ENCODE measurements at places on chromosomes 16 and 17. TPM values are rescaled to one million over a fixed set of nuclear protein-coding genes. Genes with fewer than 3 reads are reported as not detected.

- no peak for DNase-seq
Measured at GRCh38 chr16:87538594-87538993, 45.8 kb upstream of the ZCCHC14 start.

DNA sequence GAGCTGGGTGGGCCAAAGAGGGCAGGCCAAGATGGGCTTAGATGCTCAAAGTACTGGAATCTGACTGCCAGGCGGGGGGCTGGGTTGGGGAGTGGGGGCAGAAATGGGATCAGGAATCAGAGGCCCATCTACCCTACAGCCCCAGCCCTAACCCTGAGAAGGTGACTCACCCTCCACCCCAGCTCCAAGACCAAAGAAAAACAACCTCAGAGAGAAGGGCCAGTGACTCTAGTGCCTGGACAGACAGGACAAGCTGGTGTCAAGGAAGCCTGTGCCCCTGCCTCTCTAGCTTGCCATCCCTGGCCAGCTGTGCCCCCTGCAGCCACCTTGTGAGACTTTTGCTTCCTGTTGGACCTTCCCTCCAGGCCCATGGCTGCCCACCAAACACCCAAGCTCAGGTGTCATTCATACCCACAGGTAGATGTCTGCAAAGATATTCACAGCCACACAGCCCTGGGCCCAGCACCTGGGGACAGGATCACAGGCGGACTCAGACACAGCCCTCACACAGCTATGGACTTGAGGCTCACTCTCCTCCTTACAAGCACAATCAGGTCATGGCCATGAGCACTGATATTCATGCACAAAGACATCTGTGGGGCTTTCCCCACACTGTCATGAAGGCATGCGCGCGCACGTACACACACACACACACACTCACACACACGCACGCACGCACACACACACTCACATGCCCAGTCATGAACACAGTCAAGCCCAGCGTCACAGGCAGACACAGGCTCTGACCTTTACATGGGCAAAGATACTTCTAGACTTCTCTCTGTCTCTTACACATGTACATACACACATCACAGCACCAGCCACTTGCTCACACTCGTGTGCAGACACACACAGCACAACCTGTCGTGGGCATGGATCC is 2.8 kb downstream of the WNT3 start:
- no peak for DNase-seq

DNA sequence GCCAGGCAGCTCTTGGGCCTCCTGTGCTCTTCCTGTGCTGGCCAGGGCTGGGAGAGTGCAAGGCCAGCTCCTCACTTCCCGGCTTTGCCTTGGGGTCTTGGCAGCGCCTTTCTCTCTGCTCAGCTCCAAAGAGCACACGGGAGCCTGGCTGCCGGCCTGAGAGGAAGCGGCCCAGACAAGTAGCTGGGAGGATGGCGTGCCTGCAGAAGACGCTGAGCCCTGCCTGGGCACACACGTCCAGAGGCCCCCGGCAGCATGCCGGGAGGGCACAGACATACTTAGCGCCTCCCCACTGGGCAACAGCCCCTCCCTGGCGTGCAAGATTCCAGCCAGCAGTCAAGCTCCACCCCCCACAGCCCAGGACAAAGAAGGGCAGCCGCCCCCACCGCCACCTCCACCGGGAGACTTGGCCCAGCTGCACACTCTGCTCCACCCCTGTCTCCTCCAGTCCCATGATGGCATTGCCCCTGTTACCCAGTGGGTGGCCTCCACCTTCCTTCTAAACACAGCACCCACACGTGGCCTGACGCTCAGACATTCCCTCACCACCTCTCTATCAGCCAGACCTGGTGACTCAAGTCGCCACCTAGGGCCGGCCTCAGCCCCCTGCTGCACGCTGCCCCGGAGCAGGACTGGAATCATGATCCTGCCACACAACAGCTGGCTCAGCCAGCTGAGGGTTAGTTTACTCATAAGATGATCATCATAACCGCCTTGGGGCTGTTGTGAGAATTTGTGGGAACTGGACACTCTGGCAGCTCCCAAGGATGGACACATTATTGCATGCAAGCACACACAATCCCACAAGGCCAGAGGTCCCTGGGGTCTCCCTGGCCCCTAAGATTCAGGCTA is 12.4 kb downstream of the SGCA start:
- DNase-seq: peak; percentile 45

- DNase-seq: no peak
Measured at GRCh38 chr16:67017421-67017750, 11.6 kb upstream of the CBFB start.

Gene RCVRN
- 0.38 TPM for total RNA-seq

Gene KRT24
- total RNA-seq: not detected
